HepG2 (cell line): ENCODE measurements at places on chromosomes 5 and 9.

DNA sequence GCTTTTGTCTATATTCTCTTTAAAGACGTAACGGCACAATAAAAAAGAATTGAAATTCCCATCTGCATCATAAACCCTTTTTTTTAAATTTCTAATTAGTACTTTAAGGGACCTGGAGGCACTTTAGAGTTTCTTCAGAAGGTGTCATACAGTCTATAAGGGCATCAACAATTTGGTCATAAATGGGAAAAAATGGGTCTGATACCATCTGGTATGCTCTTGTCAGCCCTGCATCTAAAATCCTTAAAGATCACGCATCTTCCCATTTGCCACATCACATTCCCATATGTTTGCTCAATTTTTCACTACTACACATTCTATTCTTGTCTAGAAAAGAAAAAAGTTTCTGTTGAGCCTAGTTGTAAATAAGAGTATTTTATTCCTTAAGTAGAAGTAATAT is 53.8 kb downstream of the COX7C start:
- H3K4me3 ChIP-seq: no peak overlapping the region
- no peak overlapping the region for H3K27ac ChIP-seq
- H3K36me3 ChIP-seq: no peaks in the 10 kb centered on the region
- DNase-seq: no peak

GRCh38 chr9:80040457-80040856 is 468.7 kb downstream of the TLE4 start:
- H3K4me1 ChIP-seq: no peaks in the 10 kb centered on the region
- no peak overlapping the region for H3K4me3 ChIP-seq
- no peaks in the 10 kb centered on the region for H3K36me3 ChIP-seq
- no peaks in the 10 kb centered on the region for H3K27me3 ChIP-seq
- DNase-seq: no peak

DNA sequence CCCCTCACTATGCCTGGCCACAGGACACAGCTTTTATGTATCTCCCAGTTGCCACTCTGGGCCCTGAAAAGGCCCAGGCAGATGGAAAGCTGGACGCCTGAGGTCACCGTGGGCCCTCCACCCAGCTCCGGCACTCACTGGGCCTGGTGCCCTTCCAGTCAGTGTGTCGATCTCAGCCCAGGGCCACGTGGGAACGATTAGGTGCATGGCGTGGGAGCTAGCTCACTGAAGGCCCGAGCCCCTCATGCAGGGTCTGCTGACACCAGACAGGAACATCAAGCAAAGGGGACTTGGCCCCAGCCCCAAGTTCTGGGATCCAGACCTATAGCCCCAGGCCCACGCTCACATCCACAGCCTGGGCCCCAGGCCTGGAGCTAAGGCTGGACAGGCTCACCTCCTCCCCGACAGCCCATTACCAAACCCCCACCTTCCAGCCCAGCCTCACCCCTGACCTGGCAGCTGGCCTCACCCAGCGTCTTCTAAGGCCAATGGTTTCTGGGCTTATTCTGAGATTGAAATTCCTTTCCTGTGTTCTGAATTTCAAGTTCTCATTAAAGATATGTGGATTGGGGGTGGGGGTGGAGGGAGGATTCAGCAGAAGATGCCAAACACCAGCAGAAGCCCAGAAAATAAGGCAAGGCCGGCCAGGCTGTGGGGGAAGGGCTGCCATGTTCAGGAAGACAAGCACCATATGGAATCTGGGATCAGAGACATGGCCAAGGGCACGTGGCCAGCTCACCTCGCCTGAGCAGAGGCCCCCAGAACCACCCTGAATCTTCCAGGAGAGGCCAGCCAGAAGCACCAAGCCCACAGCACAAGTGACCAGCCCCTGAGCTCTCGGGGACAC is 74.5 kb downstream of the ADAMTS2 start:
- no peaks in the 10 kb centered on the region for H3K36me3 ChIP-seq
- no peak for DNase-seq
- no peak overlapping the region for H3K4me3 ChIP-seq
- peaks cover 49% of the 10 kb centered on the region for H3K4me1 ChIP-seq

GRCh38 chr5:140295414-140295813 is 7.5 kb downstream of the PFDN1 start:
- peaks cover 94% of the 10 kb centered on the region for H3K4me1 ChIP-seq
- peaks cover 3% of the 10 kb centered on the region; the same call in 1 of the 2 replicates for H3K36me3 ChIP-seq

GRCh38 chr5:104754311-104754995 is 1191.9 kb upstream of the NUDT12 start:
- no peak overlapping the region for H3K27ac ChIP-seq
- no peak for DNase-seq

GRCh38 chr5:53476531-53477480 is 3.6 kb upstream of the FST start:
- H3K27me3 ChIP-seq: peaks cover 5% of the 10 kb centered on the region; the same call in 1 of the 3 replicates
- H3K36me3 ChIP-seq: no peaks in the 10 kb centered on the region
- no peak overlapping the region for H3K4me3 ChIP-seq
- peak; percentile 99 for DNase-seq

DNA sequence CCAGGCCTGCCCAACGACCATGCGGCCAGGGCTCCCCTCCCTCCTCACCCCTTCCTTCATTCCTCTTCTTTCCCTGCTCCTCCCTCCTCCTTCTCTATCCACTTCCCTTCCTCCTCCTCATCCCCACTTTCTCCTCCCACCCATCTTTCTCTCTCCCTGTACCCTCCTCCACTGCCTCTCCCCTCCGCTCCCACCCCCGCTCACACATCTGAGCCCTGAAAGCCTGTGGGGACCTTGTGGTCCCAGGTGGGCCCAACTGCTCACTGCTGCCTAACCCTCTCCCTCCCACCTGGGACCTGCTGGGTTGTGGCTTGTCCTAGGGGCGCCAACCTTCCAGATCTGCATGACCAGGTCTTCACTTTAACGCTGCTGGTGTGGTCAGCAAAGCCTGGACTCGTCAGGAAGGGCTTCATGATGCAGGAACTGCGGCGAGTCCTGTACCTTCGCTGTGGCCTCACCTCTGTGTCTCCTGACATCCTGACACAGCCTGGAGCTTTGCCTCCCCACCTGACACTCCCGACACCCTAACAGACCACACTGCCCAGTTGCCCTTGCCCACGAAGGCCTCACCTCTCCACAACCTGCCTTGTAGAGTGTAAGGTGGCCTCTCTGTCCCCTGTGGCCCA is 34.6 kb downstream of the C5orf15 start:
- no peak overlapping the region for H3K27ac ChIP-seq
- no peaks in the 10 kb centered on the region for H3K36me3 ChIP-seq
- H3K4me3 ChIP-seq: no peak overlapping the region
- H3K27me3 ChIP-seq: peaks cover 41% of the 10 kb centered on the region; the same call in 2 of the 3 replicates
- no peak for DNase-seq

DNA sequence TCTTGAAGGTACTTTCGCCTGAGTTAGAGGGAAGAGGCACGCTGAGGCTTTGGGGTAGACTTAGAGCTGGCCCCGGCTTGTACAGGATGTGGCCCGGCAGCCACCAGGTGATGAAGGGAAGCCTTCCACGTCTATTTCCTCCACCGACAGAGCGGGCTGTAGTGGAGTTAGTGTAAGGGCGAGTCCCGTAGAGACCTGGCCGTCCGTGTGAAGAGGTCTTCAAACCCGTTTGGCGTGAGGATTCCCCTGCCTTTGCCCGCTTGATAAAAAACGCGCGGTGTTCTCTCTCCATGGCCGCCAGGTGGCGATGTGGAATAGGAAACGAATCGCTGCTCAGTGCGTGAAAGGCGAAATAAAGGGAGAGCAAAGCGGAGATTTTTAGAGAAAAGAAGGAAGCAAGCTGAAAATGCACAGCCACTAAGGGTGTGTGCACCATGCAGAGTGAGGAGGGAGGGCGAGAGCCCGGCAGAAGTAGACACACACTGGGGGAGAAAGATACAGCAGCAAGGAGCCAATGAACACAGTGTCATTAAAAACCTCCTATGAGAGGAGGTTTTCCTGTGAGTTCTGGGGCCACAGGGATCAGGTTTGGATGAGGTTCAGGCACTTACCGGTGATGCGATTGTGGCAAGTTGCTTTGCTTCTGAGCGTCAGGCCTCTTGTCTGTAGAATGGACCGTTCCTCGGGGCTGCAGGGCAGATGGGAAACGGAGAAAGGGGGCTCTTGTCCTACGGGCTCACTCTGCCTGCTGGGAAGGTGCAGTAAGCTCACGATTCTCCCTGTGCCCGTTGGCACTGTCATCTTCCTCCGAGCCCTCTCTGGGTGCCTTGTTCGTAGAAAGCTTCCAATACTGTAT is 34.2 kb downstream of the STC2 start:
- H3K27me3 ChIP-seq: no peaks in the 10 kb centered on the region
- H3K4me1 ChIP-seq: peaks cover 88% of the 10 kb centered on the region
- H3K4me3 ChIP-seq: peak overlapping the region; percentile 48
- H3K36me3 ChIP-seq: no peaks in the 10 kb centered on the region
- no peak overlapping the region for H3K27ac ChIP-seq
- DNase-seq: peak; percentile 78

DNA sequence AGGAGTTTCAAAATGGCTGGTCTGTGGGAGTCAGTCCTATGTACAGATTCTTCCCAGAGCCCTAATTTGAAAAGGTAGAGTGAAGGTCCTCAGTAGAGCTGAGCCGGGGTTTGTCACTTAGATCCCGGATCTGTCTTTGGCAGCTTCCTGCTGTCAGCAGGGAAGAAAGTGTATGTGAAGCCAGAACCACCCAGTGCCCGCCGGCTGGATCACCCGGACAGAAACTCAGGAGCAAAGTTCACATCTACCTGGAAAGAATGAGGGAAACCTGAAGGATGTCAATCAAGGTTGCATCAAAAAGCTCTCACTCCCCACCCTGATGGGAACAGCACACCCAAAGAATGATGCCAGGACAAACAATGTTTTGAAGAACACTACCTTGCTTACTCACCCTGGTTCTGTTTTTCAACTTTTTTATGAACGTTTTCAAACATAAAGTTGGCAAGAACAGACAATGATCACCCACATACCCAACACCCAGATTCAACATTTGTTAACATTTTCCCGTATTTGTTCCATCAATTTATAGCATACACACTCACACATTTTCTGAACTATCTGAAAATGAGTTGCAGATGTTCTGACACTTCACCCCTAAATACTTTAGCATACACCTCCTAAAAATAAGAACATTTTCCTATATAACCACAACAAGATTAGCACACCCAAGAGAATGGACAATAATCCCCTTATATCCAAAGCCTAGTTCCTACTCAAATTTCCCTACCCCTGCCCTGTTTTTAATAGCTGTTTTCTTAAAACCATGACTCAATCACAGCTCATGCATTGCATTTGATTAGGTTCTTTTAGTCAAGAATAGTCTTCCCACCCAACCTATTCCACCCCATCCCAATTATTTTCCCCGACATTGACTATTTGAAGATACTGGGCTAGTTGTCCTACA is 133.9 kb downstream of the LHFPL2 start:
- no peak overlapping the region for H3K27ac ChIP-seq
- no peaks in the 10 kb centered on the region for H3K27me3 ChIP-seq
- H3K4me1 ChIP-seq: peaks cover 30% of the 10 kb centered on the region

- H3K27me3 ChIP-seq: no peaks in the 10 kb centered on the region
- no peaks in the 10 kb centered on the region for H3K36me3 ChIP-seq
- DNase-seq: no peak
- H3K27ac ChIP-seq: no peak overlapping the region
- no peak overlapping the region for H3K4me3 ChIP-seq
Observed at GRCh38 chr5:145244251-145244650, 590.9 kb downstream of the PRELID2 start.

GRCh38 chr9:96566498-96567202 is 53.0 kb downstream of the CDC14B start:
- H3K27me3 ChIP-seq: no peaks in the 10 kb centered on the region
- DNase-seq: peak; percentile 92
- H3K4me3 ChIP-seq: peak overlapping the region; percentile 97
- peaks cover 78% of the 10 kb centered on the region for H3K4me1 ChIP-seq
- H3K36me3 ChIP-seq: no peaks in the 10 kb centered on the region

- H3K36me3 ChIP-seq: no peaks in the 10 kb centered on the region
- H3K27me3 ChIP-seq: no peaks in the 10 kb centered on the region
- H3K27ac ChIP-seq: no peak overlapping the region
- DNase-seq: no peak
- H3K4me1 ChIP-seq: no peaks in the 10 kb centered on the region
Observed at GRCh38 chr9:71025201-71025600, 96.2 kb downstream of the TRPM3 start.

GRCh38 chr9:89497978-89498851 is at the start of gene SEMA4D:
SEMA4D (minus strand) TSS chr9:89498113; CDS start chr9:89405456, 92,657 bp downstream.
- DNase-seq: no peak
- H3K36me3 ChIP-seq: no peaks in the 10 kb centered on the region
- no peak within 1 kb of the TSS for H3K27ac ChIP-seq
- peaks cover 55% of the 10 kb centered on the region for H3K27me3 ChIP-seq

DNA sequence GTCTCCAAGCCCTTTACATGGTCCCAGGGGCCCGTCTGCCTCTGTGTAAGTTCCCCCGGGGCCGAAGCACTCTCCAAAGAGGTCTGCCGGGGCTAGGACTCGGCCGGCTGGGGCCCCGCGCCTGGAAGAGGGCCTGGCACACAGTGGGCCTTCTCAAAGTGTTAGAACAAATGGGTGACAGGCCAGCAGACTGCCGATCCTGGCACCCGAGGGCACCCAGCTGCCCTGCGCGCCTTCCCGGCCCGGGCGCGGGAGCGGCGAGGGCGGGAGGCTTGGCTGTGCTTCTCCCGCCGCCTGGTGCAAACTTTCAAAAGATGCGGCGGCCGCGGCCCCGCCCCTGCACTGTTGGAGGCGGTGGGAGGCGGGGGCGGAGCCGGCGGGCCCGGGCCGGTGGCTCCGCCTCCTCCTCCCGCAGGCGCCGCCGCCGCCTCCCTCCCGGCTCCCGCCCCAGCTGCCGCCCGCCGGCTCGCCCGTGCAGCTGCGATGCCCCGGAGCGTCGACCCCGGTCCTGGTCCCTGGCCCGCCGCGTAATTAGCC is at the start of gene NEURL1B:
TSS of gene NEURL1B (plus strand) at position 442 of the 537 bp plus-strand sequence. CDS start 144 bp downstream, outside the sequence.
- no peaks in the 10 kb centered on the region for H3K36me3 ChIP-seq
- H3K4me3 ChIP-seq: peak within 1 kb of the TSS; percentile 68
- H3K27me3 ChIP-seq: no peaks in the 10 kb centered on the region; the same call in 1 of the 2 replicates
- no peak within 1 kb of the TSS for H3K27ac ChIP-seq
- peaks cover 9% of the 10 kb centered on the region for H3K4me1 ChIP-seq

GRCh38 chr9:121156263-121156731 is 45.4 kb downstream of the RAB14 start:
- no peak for DNase-seq
- no peak overlapping the region for H3K27ac ChIP-seq
- no peaks in the 10 kb centered on the region for H3K4me1 ChIP-seq
- H3K4me3 ChIP-seq: no peak overlapping the region
